ENCODE measurements at places on chromosomes 4 and X. TPM values are rescaled to one million over a fixed set of nuclear protein-coding genes. Genes with fewer than 3 reads are reported as not detected.

GRCh38 chr4:184911310-184911709 lies 85.5 kb upstream of the ACSL1 start:
- H3K4me3 ChIP-seq = no peak overlapping the region
- no peaks in the 10 kb centered on the region for H3K27me3 ChIP-seq
- H3K27ac ChIP-seq = no peak overlapping the region
- no peak for DNase-seq
- peaks cover 5% of the 10 kb centered on the region for H3K4me1 ChIP-seq

DNA sequence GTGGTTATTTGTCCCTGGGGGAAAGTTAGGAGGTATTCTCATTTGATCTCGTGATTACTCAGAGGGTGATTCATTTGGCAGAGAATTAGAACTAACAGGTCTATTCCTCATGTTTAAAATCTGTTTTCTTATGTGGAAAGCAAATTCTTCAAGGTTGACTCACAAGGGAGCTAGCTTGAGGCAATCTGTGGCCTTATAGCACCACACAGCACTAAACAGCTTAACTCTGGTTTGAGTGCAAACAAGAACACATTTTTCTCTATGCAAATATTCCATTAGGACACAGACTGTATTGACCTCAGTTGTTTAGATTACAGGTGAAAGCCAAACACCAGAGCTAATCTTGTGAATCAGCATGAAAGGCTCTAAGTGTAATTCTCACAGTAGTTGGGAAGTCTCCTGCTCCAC lies 694.4 kb upstream of the POU3F4 start:
- H3K4me1 ChIP-seq = no peaks in the 10 kb centered on the region
- H3K27ac ChIP-seq = no peak overlapping the region
- no peak overlapping the region for H3K4me3 ChIP-seq
- H3K36me3 ChIP-seq = no peaks in the 10 kb centered on the region
- no peak for DNase-seq
- H3K27me3 ChIP-seq = no peaks in the 10 kb centered on the region

DNA sequence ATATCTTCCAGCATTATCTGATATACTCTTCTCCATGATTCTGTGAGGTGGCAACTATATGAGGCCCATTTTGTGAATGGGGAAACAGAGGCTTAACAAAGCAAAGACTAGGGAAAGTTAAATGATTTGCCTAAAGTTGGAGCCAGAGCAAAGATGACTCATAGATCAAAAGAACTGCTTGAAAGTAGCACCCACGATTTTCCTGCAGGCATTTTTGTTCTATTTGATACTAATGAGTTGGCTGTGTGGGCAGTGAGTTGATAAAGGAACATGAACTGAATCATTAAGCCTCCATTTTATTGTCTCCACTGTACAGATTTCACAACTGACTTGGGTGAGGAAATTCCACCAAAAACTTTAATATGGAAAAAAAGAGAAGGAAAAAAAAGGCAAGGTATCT lies 138.9 kb upstream of the IGFBP7 start:
- no peak for DNase-seq
- H3K27ac ChIP-seq = no peak overlapping the region
- no peak overlapping the region for H3K4me3 ChIP-seq
- no peaks in the 10 kb centered on the region for H3K27me3 ChIP-seq
- H3K4me1 ChIP-seq = no peaks in the 10 kb centered on the region
- no peaks in the 10 kb centered on the region for H3K36me3 ChIP-seq

DNA sequence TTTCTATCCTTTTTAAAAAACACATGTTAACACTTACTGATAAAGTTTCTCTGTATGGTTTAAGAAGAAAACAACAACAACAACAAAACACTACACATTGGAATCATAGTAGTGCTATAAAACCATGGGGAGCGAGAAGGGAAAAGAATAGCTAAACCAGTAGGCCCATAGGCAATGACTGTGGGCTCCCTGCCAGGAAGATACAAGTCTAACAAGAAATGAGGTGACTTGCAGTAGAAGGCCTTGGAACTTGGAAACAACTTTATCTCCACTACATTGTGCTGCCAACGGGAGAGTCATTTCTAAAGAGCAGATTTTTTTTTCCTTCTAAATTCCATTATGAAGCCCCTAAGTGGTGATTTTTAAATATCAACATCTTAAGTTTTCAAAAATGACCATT lies 78.0 kb downstream of the GPC4 start:
- H3K4me3 ChIP-seq = no peak overlapping the region
- no peaks in the 10 kb centered on the region for H3K4me1 ChIP-seq
- no peaks in the 10 kb centered on the region for H3K27me3 ChIP-seq

DNA sequence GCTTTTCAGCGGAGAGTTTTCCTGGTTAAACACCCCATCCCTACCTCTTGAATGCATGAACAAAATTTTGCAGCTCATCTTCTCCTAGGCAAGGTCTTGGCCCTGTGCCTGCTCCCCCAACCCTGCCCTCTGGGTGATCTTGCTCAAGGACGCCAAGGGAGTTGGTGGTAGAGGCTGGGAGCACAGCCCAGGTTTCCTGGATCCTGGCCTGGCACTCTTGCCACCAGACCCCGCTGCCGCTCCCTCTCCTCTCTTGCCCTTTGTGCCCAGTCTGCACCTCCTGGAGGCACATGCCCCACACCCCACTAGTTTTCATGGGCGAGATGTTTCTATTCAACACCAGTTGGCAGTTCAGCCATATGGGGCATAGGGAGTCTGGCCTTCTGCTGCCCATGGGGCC lies 37.3 kb downstream of the TSC22D3 start:
- no peaks in the 10 kb centered on the region for H3K27me3 ChIP-seq
- no peak for DNase-seq
- no peak overlapping the region for H3K27ac ChIP-seq

GRCh38 chrX:49162620-49163019 lies at the start of gene MAGIX:
TSS of gene MAGIX (plus strand) at chrX:49162758. CDS start at chrX:49162890, 132 bp downstream.
- peak within 1 kb of the TSS; percentile 42 for H3K4me3 ChIP-seq
- no peak for DNase-seq

DNA sequence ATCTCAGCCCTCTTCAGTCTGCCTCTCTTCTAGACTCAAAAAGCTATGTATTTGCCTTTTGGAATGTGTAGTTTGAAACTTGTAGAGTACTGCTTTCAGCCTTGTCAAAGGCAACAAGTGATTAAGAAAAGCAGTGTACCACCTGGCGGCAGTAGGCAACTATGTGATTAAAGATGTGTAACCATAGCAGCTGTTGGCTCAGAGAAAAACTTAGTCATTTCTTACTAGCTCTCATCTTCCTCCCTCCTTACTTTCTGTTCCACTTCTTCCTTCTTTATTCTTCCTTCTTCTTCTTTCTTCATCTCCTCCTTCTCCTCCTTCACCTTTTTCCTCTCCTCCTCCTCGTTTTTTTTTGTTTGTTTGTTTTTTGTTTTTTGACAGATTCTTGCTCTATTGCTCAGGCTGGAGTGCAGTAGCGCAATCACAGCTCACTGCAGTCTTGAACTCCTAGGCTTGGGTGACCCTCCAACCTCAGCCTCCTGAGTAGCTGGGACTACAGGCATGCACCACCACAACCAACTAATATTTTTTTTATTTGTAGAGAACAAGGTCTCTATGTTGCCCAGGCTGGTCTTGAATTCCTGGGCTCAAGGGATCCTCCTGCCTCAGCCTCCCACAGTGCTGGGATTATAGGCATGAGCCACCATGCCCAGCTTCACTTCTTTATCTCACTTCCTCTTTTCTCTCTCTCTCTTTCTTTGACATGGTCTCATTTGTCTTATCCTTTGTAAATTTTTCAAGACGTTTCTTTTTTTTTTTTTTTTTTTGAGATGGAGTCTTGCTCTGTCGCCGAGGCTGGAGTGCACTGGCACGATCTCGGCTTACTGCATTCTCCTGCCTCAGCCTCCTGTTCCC lies 32.6 kb downstream of the ABHD18 start:
- peak overlapping the region; percentile 33 for H3K27ac ChIP-seq

DNA sequence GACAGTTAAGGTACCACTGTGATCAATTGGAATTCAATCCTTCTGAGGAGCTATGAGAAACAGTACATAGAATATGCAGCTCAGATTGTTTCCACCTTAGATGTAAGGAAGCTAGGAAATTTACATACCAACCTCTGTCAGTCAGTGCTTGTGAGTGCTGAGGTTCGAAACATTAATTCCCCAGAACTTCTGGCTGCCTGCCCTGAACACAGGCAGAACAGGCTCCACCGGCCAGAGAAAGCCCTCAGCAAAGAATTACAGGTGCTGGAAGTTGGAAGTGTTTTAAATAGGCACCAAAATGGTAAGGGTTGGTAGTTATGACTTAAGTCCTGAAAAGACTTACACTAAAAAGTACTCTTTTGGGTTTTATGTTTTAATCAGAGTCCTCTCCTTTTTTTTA lies 651.8 kb downstream of the C4orf33 start:
- H3K27ac ChIP-seq = no peak overlapping the region
- H3K4me1 ChIP-seq = no peaks in the 10 kb centered on the region
- no peak for DNase-seq
- H3K27me3 ChIP-seq = no peaks in the 10 kb centered on the region
- H3K4me3 ChIP-seq = no peak overlapping the region

DNA sequence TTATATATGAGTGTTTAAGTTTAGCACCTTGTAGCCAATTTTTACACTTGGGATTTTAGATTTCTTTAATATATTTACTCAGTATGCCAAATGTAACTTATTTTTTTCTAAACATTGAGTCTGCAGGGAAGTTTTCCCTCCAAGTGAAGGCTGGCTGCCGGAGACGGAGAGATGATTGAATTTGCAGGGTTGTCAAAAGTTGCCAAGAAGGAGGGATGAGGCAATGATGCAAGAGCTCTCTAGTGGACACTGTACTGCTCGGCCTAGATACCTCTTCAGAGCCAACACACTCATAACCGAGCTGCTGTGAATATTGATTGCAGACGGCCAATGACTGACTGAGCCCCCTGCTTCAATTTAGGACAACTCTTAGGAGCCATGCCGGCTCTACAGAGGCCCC lies 318.6 kb upstream of the CASK start:
- no peak for DNase-seq
- no peaks in the 10 kb centered on the region for H3K36me3 ChIP-seq
- H3K4me1 ChIP-seq = no peaks in the 10 kb centered on the region
- H3K4me3 ChIP-seq = no peak overlapping the region
- H3K27ac ChIP-seq = no peak overlapping the region

DNA sequence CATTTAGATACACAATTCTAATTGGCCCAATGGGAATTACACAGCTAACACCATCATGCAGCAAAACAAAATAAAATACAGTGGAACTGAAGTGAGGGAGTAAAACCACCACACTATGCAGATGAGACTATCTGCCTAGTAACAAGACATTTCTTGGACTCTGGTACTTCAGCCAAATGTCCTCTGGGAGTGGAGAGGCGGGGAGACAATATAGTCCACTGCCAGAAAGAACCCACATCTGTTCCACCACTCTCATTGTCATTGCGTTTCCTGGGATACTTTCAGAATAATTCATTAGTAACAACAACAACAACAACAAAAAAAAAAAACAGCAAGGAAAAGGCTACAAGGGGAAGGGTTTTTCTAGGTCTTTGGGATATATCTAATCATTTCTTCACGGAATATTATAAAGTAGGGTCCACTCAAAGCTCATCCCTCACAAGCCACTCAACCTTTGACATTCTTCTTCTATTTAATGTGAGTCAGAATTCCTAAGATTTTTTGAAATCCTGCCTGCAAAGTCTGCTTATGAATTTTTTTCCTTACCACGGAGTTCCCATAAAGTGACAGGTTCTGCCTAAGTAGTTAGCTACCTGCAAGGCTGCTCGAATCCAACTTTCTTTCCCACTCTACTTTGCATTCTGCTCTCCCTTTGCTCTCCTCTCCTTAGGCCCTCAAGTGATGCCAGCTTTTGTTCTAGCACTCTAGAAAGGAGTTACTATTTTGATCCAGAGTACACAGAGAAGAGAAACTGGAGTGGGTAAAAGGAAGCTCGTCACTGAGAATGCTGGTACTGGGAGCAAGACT lies 254.6 kb downstream of the CHIC1 start:
- H3K36me3 ChIP-seq = peaks cover 22% of the 10 kb centered on the region
- DNase-seq = no peak
- no peaks in the 10 kb centered on the region for H3K4me1 ChIP-seq

DNA sequence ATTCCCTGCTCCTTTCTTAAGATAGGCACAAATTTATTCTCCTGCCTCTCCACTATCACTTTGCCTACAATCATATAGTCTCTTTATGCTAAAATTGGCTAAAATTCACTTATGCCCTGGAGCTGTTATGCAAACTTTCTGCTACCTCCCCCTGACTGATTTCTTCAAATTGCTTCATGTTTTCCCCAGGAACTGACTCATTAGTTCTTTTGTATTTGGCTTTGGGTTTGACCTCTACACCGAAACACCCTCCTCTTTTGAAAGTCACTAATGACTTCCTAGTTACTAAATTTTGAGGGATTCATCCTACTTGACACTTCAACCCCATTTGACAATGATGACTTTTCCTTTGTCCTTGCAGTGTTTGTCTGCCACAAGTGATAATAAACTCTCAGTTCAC lies 222.6 kb downstream of the NDST4 start:
- no peak overlapping the region for H3K4me3 ChIP-seq
- DNase-seq = no peak
- no peaks in the 10 kb centered on the region for H3K4me1 ChIP-seq
- H3K27ac ChIP-seq = no peak overlapping the region

DNA sequence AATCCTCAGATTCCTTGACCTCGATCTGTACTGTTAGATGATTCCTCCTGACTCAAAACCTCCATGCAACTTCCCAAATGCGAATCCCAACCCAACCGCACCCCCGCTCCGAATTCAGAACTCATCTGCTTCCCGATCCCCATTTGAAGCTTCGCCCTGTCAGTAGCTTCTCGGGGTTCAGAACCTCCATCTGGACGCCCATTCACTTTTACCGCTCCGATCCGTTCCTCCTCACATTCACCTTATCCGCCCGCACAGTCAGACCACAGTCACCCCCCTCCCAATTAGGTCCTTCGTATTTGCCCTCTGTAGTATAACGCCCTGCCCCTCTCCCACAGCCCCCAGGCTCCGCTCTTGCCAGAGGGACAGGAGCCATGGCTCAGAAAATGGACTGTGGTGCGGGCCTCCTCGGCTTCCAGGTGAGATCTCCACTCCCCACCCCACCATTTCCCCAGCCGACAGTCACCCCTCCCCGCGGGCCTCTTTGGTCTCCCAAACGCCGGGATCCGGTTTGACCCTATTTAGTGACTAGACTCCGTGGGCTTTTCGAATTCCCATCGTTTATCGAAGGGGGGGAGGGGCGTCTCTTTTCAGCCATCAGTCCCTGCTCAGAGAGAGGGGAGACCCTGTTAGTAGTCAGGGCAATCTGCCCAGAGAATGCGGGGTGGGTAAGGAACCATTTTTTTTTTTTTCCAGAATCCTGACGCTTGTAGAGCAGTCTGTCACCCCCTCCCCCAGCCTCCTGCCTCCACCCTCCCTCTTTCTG lies 691 bp downstream of the MAGED1 start:
- H3K36me3 ChIP-seq = no peaks in the 10 kb centered on the region
- H3K4me3 ChIP-seq = peak overlapping the region; percentile 76
- no peak for DNase-seq
- no peak overlapping the region for H3K27ac ChIP-seq
- H3K27me3 ChIP-seq = no peaks in the 10 kb centered on the region
- H3K4me1 ChIP-seq = peaks cover 20% of the 10 kb centered on the region

Gene DUSP21
- not detected for polyA plus RNA-seq

Gene GABRG1
- not detected for polyA plus RNA-seq

Gene EGF
- 0.17 TPM for polyA plus RNA-seq

Gene GIMD1
- not detected for polyA plus RNA-seq

Gene PAGE1
- polyA plus RNA-seq = not detected

Gene STPG2
- not detected for polyA plus RNA-seq

All from CD14-positive monocyte (primary cell).